H1 (cell line): ENCODE measurements at places on chromosomes 6 and 20. TPM values are rescaled to one million over a fixed set of nuclear protein-coding genes. Genes with fewer than 3 reads are reported as not detected.

- DNase-seq, result no peak
Observed at GRCh38 chr6:17152703-17153102, 50.9 kb downstream of the STMND1 start.

GRCh38 chr6:87772597-87773530 lies 70.8 kb upstream of the AKIRIN2 start:
- DNase-seq, result no peak

GRCh38 chr6:128848212-128848935 lies 34.6 kb upstream of the LAMA2 start:
- DNase-seq, result no peak

PSMB1 gene
- polyA plus RNA-seq, result 441 and 609 TPM in 2 replicates

DNA sequence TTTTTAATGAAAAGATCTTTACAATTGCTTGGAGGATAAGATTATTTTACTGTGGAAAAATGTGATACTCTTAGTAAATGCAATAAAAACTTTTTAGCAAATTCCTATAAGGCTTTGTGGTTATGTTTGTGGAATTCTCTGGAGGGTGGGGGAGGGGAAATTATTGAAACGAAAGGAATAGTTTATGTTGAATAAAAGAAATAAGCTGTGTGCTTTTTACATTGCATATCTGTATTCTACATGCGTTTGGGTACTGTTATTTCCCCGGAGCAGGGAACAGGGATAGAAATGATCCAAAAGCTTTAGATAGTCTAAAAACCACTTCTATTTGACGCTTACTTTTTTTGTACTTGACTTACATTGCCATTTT lies 143.8 kb downstream of the SLC16A10 start:
- no peak for DNase-seq

- DNase-seq, result no peak
Observed at GRCh38 chr20:46276531-46276930, 31.8 kb downstream of the CDH22 start.

- DNase-seq, result no peak
Observed at GRCh38 chr6:150194195-150194594, 51.4 kb downstream of the PPP1R14C start.

DNA sequence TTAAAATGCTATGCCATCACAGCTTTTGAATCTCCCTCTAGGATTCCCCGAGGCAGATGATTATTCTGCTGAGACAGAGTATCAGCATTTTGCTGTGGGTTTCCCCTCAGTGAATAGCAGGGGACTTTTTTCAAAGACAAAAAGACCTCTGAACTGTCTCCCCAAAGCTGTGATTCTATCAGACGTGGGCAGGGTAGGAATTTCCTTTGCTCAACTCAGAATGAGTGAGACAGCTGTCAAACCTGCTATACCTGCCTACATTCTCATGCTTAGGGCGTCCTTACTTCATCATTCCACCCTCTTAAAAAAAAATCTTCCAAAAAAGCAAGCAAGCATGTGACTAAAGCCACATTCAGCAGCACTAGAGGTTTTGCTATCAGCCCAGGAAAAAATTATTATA lies 147.6 kb upstream of the FAM83B start:
- no peak for DNase-seq

RSPH9 gene
- polyA plus RNA-seq, result 0.23 and 0.25 TPM in 2 replicates

DNA sequence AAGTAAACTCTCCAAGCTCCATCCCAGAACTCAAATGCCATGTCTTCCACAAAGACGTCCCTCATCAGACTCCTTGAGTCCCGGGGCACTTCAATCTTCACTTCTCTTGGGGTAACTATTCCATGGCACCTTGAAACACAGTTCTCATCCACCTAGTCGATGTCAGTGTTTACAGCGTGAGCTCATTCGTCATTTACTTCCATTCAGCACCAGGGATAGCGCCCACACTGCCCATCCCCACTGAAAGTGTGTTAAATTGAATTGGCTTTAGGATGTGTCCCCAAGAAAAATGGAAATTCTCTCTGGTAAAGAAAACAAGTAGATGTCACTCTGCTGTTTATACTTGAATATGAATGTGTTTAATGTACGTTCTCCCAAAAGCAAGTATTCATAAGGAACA lies 31.3 kb downstream of the KCNK15 start:
- DNase-seq, result peak; percentile 67

PKIG gene
- polyA plus RNA-seq, result 34.3 and 37.5 TPM in 2 replicates

TPMT gene
- 7.9 and 12.3 TPM in 2 replicates for polyA plus RNA-seq

DNA sequence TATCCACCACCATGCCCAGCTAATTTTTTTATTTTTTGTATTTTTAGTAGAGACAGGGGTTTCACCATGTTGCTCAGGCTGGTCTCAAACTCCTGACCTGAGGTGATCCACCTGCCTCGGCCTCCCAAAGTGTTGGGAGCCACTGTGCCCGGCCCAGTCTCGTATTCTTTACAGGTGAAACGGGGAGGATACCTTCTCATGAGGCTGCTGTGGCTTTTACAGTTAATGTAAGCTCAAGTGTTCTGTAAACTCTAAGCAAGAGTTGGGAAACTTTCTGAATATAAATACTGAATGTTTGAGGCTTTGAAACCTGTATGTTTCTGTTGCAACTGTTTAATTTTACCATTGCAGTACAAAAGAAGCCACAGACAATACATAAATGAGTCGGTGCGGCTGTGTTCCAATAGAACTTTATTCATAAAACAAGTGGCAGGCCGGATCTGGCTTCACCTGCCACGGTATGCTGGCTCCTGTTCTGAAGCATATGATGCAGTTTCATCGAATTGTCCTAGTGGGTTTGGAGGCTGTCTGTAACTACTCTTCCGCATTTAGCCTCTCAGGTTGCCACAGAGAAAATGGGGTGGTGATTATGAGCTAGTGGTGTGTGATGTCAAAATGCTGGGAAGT lies 192.5 kb upstream of the ZFP64 start:
- DNase-seq, result no peak

DNA sequence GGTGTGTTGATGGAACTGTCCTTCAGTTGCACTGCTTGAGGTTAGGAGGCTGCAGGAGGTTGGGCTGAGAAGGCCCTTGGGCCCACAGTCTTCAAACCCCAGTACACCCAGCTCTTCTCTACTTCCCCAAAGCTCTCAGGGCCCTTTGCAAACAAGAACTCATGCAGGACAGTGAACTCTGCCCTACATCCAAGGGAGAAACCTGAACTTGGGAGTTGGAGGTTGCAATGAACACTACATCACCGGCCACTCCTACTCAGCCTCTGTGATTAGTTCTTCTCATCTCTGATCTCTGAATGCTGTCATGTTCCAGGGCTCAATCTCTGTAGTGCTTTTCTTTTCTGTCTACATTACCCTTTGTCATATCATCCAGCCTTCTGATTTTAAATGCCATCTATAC lies 148.5 kb upstream of the PDE7B start:
- no peak for DNase-seq

GRCh38 chr20:10520528-10520927 lies 85.4 kb downstream of the SLX4IP start:
- no peak for DNase-seq

UNC5CL gene
- 1.7 and 2.3 TPM in 2 replicates for polyA plus RNA-seq

GRCh38 chr20:44706301-44707017 lies 8.7 kb upstream of the CCN5 start:
- no peak for DNase-seq

ARMH2 gene
- not detected in 2 replicates for polyA plus RNA-seq

DNA sequence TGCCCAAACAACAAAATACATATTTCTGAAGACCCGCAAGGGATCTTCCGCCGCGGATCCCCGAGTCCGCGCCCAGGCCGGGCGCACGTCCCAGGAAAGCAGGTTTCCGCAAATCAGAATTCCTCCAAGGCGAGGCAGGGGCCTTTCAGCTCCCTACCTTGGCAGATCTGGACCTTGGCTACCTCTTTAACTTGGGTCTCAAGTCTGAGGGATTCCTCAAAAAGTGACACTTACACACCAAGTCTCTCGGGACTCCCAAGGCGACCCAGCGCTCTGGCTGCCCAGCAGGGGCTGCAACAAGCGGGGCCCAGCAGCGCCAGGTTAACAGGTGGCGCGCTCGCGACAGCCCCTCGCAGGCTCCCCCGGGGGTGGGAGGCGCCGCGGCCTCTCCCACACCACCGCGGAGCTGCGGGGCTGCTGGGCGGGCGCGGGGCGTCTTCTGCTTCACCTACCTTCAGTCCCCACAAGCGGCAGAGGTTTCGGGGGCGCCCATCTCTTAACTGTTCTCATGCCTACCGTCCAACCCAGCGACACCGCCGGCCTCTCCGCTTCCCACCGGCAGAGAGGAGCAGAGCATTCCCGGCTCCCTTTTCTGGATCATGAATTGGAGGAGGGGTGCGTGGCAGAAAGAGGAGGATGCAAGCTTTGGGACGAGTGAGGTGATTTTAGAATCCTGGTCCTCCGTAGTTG lies 414 bp downstream of the SIM1 start:
- peak; percentile 65 for DNase-seq

GRCh38 chr6:35253249-35253648 lies 6.3 kb upstream of the ZNF76 start:
- no peak for DNase-seq

DNA sequence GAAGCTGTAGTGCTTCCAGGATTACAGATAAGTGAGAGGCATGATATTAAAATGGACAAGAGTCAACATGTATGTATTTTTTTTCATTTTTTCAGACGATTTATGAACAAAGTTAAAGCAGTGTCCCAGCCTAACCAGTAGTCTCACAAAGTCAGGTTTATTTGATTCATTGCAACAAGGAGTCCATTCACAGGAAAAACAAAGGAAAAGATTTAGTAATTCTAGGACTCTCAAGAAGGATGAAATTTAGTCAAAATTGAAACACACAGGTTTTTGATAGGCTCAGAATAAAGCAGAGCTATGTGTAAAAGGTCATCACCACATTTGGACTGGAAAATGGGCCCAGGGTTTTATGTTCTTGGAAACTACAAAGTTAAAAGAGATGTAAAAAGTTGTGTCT lies 84.0 kb downstream of the ZNF133 start:
- no peak for DNase-seq

GRCh38 chr6:151412909-151413308 lies 21.6 kb upstream of the ZBTB2 start:
- DNase-seq, result no peak

- DNase-seq, result no peak
Observed at GRCh38 chr6:17179530-17180073, 77.8 kb downstream of the STMND1 start.

CASS4 gene
- polyA plus RNA-seq, result not detected in 2 replicates

DNA sequence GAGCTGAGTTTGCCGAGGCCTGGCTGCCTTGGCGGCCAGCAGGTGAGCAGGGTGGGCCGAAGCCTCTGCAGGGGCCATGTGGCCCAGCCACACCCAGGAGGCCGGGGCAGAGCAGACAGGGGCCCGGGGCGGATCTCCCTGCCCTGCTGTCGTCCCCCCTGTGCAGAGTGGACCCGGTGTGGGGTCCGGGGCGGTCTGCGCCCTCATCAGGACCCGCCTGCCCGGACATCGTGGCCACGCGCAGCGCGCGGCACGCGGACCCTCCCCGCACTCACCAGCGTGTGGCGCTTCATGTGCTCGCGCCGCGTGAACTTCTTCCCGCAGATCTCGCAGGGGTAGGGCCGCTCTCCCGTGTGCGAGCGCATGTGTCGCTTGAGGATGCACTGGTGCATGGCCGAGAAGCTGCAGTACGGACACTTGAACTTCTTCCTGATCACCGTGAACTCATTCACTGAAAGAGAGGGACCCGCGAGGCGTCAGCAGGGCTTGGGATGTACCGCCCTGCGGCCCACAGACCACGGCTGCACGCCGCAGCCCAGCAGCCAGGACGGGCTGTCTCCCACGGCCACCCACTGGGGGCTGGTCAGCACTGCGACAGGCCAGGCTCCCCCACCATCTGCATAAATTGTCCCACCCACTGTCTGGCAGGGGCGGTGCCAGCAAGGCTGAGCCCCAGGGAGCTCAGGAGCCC lies 13.0 kb downstream of the SLC2A4RG start:
- DNase-seq, result no peak

DNA sequence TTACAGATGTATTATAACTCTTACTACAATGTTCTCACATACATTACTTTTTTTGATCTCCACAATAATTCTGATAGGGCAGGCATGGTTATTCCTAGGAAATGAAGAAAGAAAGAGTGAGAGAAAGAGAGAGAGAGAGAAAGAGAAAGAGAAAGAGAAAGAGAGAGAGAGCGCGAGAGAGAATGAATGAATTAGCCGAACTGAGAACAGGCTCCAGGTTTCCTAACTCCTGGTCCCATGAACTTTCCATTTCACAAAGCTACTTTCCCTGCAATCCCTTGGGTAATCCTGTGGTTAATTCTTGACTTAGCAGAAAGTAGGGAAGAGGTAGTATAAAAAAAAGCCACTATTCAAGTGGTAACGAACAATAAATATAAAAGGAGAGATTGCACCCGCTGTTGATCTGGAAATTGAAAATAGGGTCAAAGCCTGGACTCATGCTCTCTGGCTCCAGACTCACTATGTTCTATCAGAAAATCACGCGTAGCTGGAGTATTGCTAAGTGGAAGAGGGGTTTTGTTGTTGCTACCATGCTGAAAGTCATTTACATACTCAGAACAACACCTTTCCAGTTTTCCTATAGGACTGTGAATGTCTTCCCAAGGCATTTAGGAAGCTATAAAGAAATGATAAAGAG lies 131.2 kb downstream of the CCDC170 start:
- no peak for DNase-seq
